ENCODE measurements at places on chromosomes 4 and X.

- H3K27me3 ChIP-seq, result peaks cover 14% of the 10 kb centered on the region
- no peak for DNase-seq
- H3K4me1 ChIP-seq, result peaks cover 6% of the 10 kb centered on the region
- no peak overlapping the region for H3K4me3 ChIP-seq
Observed at GRCh38 chr4:152940461-152940860, 4.3 kb downstream of the FHDC1 start.

DNA sequence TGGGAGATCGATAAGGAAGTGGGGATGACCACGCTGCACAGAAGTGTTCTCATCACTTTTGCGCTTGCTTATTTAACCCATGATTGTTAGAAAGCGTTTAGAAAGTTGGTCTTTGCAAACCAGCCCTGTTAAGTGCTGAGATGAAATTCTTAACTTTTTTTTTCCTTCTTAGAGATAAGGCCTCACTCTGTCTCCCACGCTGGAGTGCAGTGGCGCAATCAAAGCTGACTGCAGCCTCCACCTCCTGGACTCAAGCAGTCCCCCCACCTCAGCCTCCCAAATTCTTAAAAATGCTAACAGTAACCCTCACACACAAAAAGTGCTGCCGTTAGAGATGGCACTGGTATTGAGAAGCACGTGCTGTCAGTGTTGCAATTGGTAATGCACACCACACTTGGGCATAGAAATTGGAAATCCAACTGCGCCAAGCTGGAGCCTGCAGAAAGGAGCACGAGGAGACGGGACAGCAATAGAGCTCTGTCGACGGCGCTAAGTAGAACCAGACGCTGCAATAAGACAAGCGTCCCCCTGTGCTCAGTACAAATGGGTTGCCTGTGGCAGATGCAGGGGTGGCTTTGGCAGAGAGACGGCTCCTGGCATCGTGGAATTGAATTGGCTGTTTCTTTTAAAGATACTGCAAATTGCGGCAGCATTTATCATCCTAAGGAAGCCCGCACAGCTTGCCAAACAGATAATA, 113.4 kb downstream of the TBL1X start:
- H3K36me3 ChIP-seq, result no peaks in the 10 kb centered on the region
- no peak overlapping the region for H3K27ac ChIP-seq
- H3K4me3 ChIP-seq, result no peak overlapping the region
- H3K27me3 ChIP-seq, result no peaks in the 10 kb centered on the region
- H3K4me1 ChIP-seq, result peaks cover 2% of the 10 kb centered on the region

GRCh38 chr4:100098681-100099080, 91.6 kb downstream of the DDIT4L start:
- H3K27ac ChIP-seq, result no peak overlapping the region
- peaks cover 16% of the 10 kb centered on the region for H3K4me1 ChIP-seq
- no peaks in the 10 kb centered on the region for H3K27me3 ChIP-seq
- DNase-seq, result no peak
- no peak overlapping the region for H3K4me3 ChIP-seq
- H3K36me3 ChIP-seq, result no peaks in the 10 kb centered on the region

GRCh38 chr4:143294310-143294709, 42.4 kb upstream of the GAB1 start:
- no peaks in the 10 kb centered on the region for H3K36me3 ChIP-seq
- no peak for DNase-seq
- H3K27me3 ChIP-seq, result no peaks in the 10 kb centered on the region
- H3K4me1 ChIP-seq, result no peaks in the 10 kb centered on the region

GRCh38 chrX:136863826-136864225, 16.7 kb downstream of the RBMX start:
- H3K4me1 ChIP-seq, result no peaks in the 10 kb centered on the region
- no peak for DNase-seq
- peaks cover 5% of the 10 kb centered on the region for H3K36me3 ChIP-seq
- no peak overlapping the region for H3K4me3 ChIP-seq
- H3K27me3 ChIP-seq, result no peaks in the 10 kb centered on the region
- H3K27ac ChIP-seq, result no peak overlapping the region

DNA sequence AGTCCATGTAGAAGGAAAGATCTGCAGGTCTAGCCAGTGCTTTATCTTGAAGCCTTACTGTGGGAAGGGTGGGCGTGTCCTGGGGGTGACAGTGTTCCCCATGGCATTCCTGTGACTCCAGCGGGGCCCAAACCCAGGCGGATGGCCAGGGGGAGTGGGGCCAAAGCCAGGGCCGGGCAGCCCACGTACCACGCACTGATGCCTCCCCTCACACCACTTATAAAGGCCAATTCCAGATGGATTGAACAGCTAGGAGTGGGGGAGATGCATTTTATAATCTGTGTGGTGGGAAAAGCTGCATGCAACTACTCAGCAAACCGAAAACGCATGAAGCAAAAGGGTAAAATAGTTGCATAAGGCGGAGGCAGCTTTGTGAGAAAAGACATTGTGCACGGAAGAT, 36.4 kb downstream of the NELFA start:
- H3K27ac ChIP-seq, result no peak overlapping the region
- peak; percentile 9 for DNase-seq
- H3K27me3 ChIP-seq, result no peaks in the 10 kb centered on the region

DNA sequence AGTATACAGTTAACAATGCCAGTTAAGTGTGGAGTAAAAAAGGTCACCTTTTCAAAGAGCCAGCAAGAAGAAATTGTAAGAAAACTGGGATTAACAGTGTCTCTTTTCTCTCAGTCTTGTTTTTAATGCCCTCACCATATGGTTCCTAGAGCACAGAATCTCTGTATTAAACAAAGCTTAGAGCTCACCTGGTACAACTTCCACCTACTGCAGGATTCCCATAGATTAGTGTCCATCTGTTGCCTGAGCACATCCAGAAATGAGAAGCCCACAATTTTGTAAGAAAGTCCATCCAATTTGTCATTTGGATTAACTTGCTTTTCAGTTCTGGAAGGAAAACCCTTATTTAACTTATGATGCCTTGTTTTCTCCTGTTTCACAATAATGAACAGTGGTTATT, 1037.1 kb downstream of the STPG2 start:
- no peak for DNase-seq
- no peak overlapping the region for H3K4me3 ChIP-seq
- no peaks in the 10 kb centered on the region for H3K4me1 ChIP-seq
- no peaks in the 10 kb centered on the region for H3K27me3 ChIP-seq
- H3K27ac ChIP-seq, result no peak overlapping the region

- DNase-seq, result peak; percentile 73
- peak overlapping the region; percentile 34 for H3K4me3 ChIP-seq
- no peaks in the 10 kb centered on the region for H3K27me3 ChIP-seq
- H3K4me1 ChIP-seq, result no peaks in the 10 kb centered on the region
Observed at GRCh38 chrX:150365051-150365989, 2.2 kb downstream of the MAMLD1 start.

DNA sequence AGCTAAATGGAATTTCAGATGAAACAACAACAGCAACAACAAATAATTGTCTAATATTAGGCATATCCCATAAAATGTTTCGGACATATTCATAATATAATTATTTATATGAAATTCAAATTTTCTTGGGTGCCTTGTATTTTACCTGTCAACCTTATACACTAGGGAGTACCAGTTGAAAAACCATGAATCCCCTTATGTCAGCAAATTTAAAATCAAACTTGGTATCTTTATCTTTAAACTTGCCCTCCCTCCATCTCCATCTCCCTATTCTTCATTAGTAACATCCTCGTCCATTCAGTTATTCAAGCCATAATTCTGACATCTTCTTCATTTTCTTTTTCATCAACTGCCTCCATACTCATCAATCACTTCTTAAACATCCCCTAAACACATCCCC, 974.5 kb upstream of the HS3ST1 start:
- H3K4me3 ChIP-seq, result no peak overlapping the region
- no peak for DNase-seq
- H3K36me3 ChIP-seq, result no peaks in the 10 kb centered on the region

DNA sequence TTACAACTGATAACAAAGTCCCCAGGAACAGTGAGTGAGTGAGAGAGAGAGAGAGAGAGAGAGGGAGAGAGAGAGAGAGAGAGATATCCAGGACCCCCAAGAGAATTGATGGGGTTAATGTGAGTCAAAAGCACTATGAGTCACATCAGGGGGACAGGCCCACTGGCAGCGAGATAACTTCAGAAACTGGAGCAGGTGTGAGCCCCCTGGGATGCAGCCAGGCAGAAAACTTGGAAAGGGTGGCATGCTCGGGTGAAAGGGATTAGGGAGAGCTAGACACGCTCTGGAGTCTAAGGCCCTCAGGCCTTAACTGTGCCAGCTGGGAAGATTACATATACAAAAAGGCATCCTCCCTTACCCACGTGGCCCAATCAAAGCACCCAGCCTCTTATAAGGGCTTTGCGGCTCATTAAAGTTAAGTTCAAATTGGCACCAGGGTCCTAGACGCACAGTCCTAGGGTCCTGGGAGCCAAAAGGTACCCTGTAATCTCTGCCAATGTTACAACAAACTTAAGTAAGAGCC, 841 bp downstream of the ACOT9 start:
- peak overlapping the region; percentile 71 for H3K27ac ChIP-seq

DNA sequence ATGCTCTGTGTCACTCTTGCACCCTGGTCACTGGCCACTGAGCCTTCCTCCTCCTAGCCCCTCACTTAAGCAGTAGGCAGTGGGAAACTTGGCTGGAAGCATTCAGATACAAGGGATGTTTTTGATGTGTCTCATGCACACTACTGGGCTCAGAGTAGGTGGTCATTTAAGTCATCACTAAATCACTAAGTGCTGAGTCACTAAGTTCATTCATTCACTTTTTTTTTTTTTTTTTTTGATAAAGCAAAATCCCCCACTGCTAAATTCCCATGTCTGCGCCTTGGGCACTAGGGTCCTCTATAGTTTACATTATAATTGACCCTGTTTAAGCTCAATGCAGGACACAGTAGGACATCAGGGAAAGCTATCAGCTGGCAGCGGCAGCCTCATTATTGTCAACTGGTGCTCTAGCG, 182.4 kb upstream of the MBNL3 start:
- no peaks in the 10 kb centered on the region for H3K27me3 ChIP-seq
- H3K4me3 ChIP-seq, result no peak overlapping the region
- H3K4me1 ChIP-seq, result no peaks in the 10 kb centered on the region
- H3K36me3 ChIP-seq, result no peaks in the 10 kb centered on the region

- H3K4me1 ChIP-seq, result peaks cover 15% of the 10 kb centered on the region
- no peaks in the 10 kb centered on the region for H3K27me3 ChIP-seq
- no peak overlapping the region for H3K4me3 ChIP-seq
- no peaks in the 10 kb centered on the region for H3K36me3 ChIP-seq
Observed at GRCh38 chr4:139017861-139018260, 2.3 kb downstream of the NOCT start.

DNA sequence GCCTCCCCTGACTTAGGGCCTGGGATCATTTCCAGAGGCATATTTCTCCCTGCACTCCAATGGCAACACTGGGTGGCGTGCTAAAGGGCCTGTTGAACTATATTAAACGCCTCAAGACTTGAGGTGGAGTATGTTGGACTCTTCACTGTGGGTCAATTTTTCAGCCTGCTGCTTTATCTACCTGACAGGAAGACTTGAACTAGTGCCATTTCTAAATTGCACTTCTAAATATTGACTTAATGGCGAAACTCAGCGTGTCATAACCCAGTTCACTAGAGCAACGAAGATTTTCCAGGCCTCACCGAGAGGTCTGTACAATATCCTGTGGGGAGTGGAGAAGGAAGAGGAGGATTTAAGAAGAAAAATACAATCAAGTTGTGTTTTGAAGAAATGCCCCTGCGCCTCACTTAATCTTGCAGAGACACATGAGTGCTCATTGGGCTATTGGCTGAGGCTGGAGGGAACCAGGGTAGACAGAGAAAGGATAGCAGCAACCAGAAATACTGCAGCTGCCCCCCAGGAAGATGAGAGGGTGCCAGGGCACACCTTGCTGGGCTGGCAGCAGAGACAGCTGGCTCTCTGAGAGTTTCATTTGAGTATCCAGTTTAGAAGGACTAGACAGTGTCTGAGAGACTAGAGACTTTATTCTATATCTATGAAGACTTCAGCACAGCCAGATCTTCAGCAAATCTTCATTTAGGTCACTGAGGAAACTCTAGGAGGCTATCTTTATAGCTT, 67.4 kb downstream of the ENPP6 start:
- no peak for DNase-seq
- no peaks in the 10 kb centered on the region for H3K4me1 ChIP-seq
- H3K36me3 ChIP-seq, result no peaks in the 10 kb centered on the region
- no peak overlapping the region for H3K27ac ChIP-seq

GRCh38 chr4:79666875-79667274, 258.8 kb upstream of the GK2 start:
- H3K4me1 ChIP-seq, result no peaks in the 10 kb centered on the region
- H3K27me3 ChIP-seq, result no peaks in the 10 kb centered on the region
- H3K27ac ChIP-seq, result no peak overlapping the region
- no peaks in the 10 kb centered on the region for H3K36me3 ChIP-seq
- DNase-seq, result no peak

GRCh38 chrX:72216973-72217372, 21.9 kb downstream of the ERCC6L start:
- H3K27me3 ChIP-seq, result no peaks in the 10 kb centered on the region
- DNase-seq, result no peak

- no peaks in the 10 kb centered on the region for H3K4me1 ChIP-seq
- no peak overlapping the region for H3K4me3 ChIP-seq
- no peaks in the 10 kb centered on the region for H3K27me3 ChIP-seq
- no peak overlapping the region for H3K27ac ChIP-seq
- no peaks in the 10 kb centered on the region for H3K36me3 ChIP-seq
Observed at GRCh38 chr4:134546279-134546678, 344.7 kb upstream of the PABPC4L start.

DNA sequence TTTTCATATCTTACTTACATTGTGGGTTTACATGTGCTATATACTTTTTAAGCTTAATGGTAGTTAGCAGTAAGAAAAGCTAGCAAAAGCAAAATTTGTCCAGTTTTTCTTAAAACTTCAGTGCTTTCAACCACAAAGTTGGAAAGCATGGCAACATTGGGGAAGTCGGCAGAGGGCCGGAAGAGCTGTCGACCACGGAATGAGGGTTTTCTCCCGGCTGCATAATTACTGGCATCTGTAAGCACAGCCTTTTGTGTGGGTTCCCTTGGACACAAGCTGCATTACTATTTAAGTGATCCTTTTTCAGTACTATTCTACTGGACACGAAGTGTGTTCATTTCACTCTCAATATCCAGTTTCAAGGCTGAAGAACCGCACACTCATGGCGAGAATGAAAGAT, 560.4 kb downstream of the ANKRD50 start:
- H3K27me3 ChIP-seq, result no peaks in the 10 kb centered on the region
- H3K4me3 ChIP-seq, result no peak overlapping the region
- no peak for DNase-seq

- H3K27me3 ChIP-seq, result no peaks in the 10 kb centered on the region
- DNase-seq, result no peak
- H3K4me1 ChIP-seq, result no peaks in the 10 kb centered on the region
- H3K36me3 ChIP-seq, result no peaks in the 10 kb centered on the region
Observed at GRCh38 chr4:150126201-150126863, 48.1 kb downstream of the DCLK2 start.

DNA sequence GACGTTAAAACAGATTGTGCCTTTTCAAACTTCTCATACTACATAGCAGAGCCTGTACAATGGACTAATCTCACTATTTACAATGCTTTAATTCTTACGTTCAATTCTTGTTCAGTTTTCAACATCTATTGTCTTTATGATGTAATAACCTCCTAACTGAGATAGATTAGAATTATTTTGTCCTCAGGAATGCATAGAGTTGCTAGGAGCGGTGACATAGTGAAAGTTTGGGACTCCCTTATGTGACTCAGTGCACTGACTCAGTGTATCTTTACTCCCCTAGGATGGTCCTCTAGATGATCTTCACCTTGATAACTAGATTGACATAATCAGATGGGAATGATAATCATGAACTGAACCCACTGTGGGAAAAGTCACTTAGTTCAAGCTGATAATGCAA, 151.5 kb downstream of the VEGFC start:
- no peaks in the 10 kb centered on the region for H3K4me1 ChIP-seq
- H3K27me3 ChIP-seq, result no peaks in the 10 kb centered on the region
- no peak for DNase-seq
- no peak overlapping the region for H3K27ac ChIP-seq
- H3K36me3 ChIP-seq, result no peaks in the 10 kb centered on the region

GRCh38 chr4:16722416-16722815, 176.0 kb downstream of the LDB2 start:
- no peak overlapping the region for H3K27ac ChIP-seq
- no peaks in the 10 kb centered on the region for H3K36me3 ChIP-seq
- H3K27me3 ChIP-seq, result no peaks in the 10 kb centered on the region
- no peak overlapping the region for H3K4me3 ChIP-seq
